ENCODE measurements at places on chromosomes 16 and 17.

DNA sequence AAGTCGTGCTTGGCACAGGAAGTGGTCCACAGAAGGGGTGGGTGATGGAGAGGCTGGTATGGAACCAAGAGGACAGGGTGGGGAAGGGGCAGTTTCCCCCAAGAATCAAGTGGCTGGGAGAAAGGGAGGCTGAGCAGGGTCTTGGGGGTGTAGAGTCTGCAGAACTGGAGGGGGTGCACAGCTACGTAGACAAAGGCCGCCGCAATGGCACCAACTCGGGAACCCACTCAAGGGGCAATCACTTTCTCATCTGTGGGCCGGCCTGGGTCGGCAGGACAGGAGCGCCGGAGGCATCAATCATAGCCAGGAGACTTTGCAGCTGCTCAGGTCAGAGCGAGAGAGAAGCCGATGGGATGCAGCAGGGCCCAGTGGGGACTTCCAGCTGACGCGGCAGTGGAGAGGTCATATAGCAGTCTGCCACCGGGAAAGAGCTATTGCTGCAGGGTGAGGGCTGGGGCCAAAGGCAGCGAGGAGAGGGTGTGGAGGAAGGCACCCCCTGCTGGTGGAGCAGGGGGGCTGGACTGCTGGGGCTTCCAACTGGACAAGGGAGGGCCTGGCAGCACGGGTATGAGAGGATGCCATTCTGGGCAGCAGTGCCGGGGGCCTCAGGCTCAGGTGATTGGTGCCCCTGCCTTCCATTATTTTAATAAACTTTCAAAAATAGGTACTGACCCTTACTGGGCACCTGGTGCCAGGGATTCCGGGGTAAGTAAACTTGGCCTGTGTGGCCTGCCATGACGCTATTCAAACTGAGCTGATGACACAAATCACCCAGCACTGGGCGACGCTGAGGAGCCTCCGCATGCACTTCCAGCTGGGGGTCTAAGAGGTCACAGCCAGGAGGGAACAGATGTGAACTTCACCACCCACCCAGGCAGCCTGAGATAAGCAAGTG is 52.5 kb upstream of the MTSS2 start:
- DNase-seq, result no peak

DNA sequence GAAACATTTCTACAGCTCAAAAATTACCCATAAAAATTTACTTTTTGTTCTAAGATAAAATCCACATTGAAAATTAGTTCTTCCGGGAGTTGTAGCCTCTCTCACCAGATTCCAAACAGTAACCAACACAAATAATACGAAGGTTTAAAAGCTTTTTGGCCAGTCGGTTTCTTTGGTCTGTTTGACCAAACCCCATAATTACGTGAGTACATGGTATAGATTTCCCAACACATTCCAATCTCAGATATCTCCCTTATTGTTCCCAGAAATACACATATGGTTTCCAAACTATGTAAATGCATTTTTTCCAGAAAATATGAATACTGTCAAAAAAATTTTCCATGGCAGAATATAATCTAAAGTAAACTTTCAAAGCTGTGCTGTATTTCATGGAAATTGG is 722.0 kb downstream of the KCNJ2 start:
- no peak for DNase-seq

DNA sequence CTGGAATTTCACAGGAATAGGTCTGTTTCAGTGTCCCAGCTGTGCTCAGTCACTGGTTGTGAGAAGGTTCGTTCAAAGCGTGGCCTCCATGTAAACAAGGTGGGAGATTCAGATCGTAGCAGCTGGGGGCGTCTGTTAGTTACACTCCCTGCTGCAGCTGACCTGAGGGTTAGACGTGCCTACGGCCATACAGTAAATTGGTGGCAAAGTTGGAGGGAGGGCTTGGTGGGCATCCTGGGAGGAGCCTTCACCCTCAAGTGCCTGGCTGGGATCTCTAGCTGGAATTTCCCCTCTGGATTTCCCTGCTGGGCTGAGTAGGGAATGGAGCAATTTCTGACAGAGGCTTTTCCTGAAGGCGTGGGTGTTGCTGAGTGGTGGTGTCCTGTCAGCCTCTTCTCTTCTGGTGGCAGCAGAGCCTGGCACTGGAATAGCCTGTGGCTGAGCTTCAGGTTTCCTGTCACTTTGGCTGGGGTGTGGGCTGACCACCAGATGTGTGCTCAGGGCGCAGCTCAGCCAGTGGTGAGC is 6.4 kb downstream of the FCSK start:
- no peak for DNase-seq

GRCh38 chr16:85924675-85925074 is 25.7 kb downstream of the IRF8 start:
- DNase-seq, result no peak

DNA sequence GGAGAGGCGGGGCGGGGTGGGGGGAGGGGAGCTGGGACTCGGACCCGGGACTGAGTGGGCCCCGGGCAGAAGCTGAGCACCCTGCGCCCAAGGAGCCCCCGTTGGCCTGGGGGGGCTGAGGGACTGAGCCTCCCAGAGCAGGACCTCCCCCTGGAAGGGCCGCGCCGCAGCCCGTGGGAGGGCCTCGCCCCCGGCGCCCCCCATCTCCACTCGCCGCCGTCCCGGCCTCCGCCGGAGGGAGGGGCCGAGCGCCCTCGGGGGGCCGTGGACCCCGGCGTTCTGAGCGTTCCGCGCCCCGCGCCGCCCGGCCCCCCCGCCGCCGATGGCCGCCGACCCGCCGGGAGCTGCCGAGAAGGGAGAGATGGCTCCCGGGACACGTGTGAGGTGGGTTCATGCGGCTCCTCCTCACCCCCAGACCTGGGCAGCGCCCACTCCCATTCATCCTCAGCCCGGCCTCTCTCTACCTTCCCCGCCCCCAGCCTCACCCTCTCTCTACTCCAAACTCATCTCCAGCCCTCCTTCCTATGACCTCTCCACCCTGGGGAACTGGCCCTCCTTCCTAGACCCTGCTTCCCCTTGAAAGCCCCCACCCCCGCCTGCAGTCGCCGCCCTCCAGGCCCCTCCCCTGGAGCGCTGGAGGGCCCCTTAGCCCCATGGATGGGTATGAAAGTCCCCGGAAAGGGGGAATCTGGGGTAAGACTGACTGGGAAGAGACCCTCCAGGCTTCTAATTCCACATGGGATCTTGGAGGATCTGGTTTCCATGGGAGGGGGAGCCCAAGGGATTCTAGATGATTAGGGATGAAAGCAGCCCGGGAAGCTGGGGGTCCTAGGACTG is 922 bp downstream of the FBXL19 start:
- no peak for DNase-seq

DNA sequence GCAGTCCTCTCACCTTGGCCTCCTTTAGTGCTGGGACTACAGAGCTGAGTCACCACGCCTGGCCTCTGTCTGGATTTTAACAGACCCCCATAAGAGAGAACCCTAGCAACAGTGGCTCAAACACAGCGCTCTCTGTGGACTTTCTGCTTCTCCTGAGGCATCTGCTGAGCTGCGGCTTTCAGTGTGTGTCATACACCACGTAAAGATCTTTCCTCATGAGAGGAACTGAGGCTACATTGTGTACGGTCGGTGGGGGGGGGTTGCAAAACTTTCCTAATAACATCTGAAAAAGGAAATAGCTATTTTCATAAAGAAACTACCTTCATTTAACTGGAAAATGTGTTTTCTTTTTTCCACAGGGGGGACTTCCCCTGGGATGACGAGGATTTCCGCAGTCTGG is 32.9 kb downstream of the DEF8 start:
- no peak for DNase-seq

- no peak for DNase-seq
Measured at GRCh38 chr17:33888455-33888854, 366.6 kb upstream of the CCL2 start.

- peak; percentile 34 for DNase-seq
Measured at GRCh38 chr16:397135-397661, at the start of gene NME4. TSS of gene NME4 (plus strand) at chr16:397199. CDS start at chr16:397223, 24 bp downstream.

- peak; percentile 51 for DNase-seq
Measured at GRCh38 chr16:2194852-2195321, 1.5 kb downstream of the CASKIN1 start.

DNA sequence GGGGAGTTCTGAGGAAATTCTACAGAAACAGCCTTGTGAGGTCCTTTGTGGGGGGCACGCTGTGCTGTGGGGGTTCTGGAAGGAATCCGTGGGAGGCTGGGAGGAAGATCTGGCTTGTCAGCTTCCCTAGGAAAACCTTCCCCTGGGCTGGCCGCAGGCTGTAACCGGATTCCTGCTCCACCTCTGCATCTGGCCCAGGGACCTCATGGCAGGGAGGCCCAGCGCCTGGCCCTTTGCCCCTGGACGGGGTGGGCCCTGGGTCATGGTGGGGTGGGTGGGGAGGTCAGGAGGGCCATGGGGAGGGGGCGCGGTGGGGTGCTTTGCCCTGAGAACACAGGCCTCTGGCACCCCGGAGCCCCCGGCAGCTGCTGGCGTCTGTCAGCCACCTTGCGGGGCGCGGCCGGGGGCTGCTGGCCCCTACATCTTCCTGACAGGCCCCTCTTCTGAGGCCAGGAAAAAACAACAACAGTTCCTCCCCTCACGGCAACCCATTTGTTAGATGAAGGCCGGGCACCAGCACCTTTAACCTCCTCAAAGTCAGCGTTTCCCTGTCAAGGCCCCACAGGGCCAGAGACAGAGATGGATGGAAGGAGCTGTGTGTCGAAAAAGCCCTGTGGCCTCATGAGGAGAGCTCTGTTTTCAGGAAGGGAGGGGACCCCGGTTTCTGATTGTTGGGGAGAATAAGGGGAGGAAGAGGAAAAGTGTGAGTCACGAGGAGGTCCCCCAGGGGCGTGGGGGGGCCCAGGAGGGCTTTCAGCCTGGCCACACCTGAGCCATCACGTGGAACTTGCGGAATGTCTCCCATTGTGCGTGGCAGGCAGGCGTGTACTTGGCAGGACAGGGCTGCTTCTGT is 3.6 kb upstream of the MEOX1 start:
- no peak for DNase-seq

GRCh38 chr16:86320237-86320595 is 190.1 kb upstream of the FOXF1 start:
- DNase-seq, result no peak

- DNase-seq, result no peak
Measured at GRCh38 chr17:82112181-82112913, 14.3 kb upstream of the FASN start.

DNA sequence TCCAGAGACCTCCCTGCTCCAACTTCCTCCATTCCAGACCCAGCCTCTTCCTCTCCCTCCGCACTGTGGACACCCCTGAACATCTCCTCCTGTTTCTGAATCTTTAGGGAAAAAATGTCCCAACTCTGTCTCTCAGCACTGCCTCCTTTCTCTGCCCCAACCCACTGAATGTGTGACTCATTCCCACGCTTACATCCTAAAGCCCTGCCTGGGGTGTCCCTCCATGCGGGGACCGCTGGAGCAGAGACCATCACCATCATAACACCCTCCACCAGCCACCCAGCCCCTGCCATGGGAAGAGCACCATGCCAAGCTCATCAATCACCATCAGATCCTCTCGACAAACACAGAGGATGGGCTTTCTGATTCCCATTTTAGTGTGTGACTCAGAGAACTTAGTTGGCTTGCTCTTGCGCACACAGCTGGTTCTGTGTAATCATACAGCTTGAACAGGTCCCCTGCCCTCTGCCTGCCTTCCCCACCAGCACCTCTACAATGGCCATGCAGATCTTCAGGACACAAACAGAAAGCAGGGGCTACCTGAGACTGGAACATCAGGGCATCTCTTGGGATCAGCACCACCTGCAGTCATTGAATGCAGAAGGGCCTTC is 10.7 kb downstream of the RPRML start:
- DNase-seq, result no peak

GRCh38 chr17:73482251-73482716 is 162.0 kb downstream of the SDK2 start:
- no peak for DNase-seq

DNA sequence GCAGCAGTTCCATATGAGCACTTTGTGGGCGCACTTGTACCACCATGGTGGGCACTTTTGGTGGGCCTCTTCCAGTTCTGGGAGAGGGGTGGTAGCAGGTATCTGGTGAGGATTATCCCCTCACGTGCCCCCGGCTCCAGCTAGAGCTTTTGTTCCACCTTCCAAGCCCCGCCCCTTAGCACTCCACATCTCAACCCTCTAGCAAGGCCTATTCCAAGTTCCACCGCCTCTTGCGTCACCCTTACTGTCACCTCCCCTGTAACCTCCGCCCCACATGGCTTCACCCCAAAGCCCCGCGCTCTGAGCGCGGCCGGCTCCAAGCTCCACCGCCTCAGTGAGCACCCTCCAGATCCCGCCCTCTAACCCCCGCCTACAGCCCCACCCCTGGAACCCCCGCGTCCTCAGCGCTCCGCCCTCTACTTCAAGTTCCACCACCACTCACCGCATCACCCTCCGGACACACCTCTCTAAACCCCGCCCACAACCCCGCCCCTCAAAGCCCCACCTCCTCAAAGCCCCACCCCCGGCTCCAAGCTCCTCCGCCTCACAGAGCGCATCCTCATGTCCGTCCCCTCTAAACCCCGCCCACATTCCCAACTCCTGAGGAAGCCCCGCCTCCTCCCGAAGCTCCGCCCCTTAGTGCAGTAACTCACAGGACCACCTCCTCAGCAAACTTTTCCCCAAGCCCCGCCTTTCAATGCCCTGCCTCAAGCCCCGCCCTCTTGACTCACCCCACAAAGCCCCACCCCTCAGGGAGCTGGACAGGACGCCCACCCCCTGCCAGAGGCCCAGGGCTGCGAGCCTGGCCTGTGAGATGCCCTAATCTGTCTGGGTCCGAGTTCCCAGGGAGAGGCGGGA is 11.1 kb downstream of the SCN4A start:
- no peak for DNase-seq

DNA sequence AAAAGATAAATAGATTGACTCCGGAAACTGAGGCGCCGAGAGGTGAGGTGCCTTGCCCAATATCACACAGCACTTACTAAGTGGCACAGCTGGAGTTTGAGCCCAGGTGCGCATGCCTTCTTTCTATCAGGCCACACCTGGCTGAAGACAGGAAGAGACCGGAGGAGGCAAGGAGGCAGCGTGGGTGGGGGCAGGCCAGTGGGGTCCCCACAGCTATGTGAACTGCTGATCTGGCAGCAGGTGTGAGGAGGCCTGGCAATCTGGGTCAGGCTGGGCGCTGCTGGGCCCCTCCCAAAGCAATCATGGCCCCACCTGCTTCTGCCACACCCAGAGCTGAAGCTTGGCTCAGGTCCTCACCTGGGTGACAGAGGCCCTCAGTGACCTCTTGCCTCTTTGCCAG is 1.9 kb upstream of the GDPD3 start:
- DNase-seq, result no peak

DNA sequence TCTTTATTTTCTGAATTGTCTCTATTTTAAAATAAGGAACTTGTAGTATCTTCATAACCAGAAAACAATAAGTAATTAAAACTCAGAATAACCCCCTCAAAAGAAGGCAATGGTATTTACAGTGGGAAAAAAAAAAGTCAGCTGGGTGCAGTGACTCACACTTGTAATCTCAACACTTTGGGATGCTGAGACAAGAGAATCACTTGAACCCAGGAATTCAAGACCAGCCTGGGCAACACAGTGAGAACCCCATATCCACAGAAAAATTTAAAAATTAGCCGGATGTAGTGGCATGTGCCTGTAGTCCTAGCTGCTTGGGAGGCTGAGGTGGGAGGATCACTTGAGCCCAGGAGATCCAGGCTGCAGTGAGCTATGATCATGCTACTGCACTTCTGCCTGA is 33.5 kb downstream of the ADAM11 start:
- no peak for DNase-seq

GRCh38 chr17:16915752-16916556 is 56.0 kb downstream of the TNFRSF13B start:
- DNase-seq, result no peak
